ENCODE measurements at places on chromosomes 13 and 19.
A peak's percentile ranks its signal among the peaks of the same experiment; 100 is the strongest.

GRCh38 chr13:87680298-87680697 is 9.1 kb downstream of the SLITRK5 start:
- DNase-seq: peak; percentile 77

GRCh38 chr13:25992076-25992475 is 59.7 kb downstream of the SHISA2 start:
- no peak for DNase-seq

DNA sequence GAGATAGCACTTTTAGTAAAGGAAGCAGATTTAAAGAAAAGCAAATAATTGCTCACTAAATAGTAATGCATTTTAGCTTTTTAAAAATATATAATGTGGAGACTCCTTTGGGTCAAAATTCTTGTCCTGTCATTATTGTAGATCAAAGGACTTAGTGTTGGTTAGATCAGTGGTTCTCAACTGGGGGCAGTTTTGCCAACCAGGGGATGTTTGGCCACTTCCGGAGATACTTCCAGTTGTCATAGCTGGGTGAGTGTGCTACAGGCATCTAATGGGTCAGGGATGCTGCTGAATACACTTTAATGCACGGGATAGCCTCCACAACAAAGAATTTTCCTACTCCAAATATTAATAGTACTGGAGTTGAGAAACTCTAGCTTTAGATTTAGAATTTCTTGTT is 126.8 kb downstream of the LMO7 start:
- DNase-seq: no peak

- no peak for DNase-seq
Observed at GRCh38 chr19:7859831-7860713, 14.1 kb downstream of the PRR36 start.

- DNase-seq: peak; percentile 39
Observed at GRCh38 chr19:13834244-13835069, 39.2 kb downstream of the ZSWIM4 start.

GRCh38 chr19:10419646-10420443 is 493 bp upstream of the PDE4A start:
- peak; percentile 86 for DNase-seq

- DNase-seq: no peak
Observed at GRCh38 chr13:42041684-42042035, 6.8 kb upstream of the DGKH start.

- DNase-seq: no peak
Observed at GRCh38 chr13:38086721-38087120, 217.1 kb upstream of the TRPC4 start.

- DNase-seq: no peak
Observed at GRCh38 chr13:29905845-29906244, 55.4 kb upstream of the UBL3 start.

GRCh38 chr13:106530171-106530851 is 5.2 kb downstream of the EFNB2 start:
- no peak for DNase-seq

DNA sequence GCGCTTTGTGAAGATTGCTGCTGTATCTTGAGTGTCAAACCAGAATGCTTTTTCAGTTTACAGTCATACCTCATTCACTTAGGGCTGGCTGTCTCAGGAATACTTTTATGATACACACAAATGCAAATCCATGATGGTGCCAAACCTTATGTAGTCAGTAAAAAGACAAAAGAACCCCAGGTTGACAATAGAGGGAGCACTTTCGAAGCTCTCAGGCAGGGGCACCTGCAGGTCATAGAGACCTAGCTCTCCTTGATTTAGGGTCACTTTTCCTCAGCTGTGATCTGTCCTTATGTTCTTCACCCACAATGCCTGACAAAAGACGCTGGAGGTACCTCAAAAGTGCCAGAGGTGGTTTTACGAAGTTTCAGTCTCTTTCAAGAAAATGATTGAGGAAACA is 172.2 kb downstream of the DNAJC15 start:
- DNase-seq: peak; percentile 61

- DNase-seq: no peak
Observed at GRCh38 chr13:30051531-30052060, 201.2 kb upstream of the UBL3 start.

GRCh38 chr19:3278749-3279148 is 54.3 kb downstream of the CELF5 start:
- DNase-seq: no peak

DNA sequence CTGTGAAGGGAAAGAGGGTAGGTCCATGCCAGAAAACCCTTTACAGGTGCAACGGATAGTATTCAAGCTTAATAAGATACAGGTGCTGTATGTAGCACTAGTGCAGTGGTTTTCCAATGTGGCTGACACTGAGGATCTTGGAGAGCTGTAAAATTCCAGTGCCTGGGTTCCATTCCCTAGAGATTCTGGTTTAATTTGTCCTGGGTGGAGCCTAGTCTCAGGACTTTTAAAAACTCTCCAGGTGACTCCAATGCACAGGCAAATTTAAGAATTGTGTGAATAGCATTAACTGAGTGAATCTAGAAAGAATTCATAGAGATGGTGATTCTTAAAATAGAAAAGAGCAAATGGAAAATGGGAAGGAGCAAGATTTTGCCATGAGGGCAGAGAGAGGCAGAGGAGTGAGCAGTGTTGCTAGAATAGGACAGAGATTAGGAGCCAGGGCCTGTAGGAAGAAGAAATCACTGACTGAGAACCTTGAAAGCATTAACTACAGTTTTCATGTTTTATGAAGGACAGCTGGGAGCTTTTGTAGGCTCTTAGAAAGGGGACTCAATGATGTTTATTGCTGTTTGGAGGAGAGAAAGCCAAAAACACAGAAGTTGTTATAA is 261.8 kb downstream of the DLEU7 start:
- no peak for DNase-seq

DNA sequence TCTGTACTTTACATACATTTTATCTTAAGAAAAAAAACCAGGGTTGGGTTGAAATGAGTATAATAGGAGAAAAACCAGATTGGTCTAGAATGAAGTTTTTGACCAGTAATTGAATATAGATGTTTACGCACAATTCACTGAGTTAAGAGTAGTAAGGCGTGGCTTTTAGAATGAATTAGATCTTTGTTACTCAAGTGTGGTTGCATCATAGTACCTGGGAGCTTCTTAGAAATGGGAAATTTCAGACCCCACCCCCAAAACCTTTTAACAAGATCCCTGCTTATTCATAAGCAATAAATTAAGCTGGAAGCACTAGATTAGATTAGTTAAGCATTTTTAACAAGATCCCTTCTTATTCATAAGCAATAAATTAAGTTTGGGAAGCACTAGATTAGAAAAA is 28.7 kb upstream of the LMO7 start:
- DNase-seq: no peak

GRCh38 chr13:54972838-54973237 is 1944.2 kb downstream of the OLFM4 start:
- DNase-seq: no peak

DNA sequence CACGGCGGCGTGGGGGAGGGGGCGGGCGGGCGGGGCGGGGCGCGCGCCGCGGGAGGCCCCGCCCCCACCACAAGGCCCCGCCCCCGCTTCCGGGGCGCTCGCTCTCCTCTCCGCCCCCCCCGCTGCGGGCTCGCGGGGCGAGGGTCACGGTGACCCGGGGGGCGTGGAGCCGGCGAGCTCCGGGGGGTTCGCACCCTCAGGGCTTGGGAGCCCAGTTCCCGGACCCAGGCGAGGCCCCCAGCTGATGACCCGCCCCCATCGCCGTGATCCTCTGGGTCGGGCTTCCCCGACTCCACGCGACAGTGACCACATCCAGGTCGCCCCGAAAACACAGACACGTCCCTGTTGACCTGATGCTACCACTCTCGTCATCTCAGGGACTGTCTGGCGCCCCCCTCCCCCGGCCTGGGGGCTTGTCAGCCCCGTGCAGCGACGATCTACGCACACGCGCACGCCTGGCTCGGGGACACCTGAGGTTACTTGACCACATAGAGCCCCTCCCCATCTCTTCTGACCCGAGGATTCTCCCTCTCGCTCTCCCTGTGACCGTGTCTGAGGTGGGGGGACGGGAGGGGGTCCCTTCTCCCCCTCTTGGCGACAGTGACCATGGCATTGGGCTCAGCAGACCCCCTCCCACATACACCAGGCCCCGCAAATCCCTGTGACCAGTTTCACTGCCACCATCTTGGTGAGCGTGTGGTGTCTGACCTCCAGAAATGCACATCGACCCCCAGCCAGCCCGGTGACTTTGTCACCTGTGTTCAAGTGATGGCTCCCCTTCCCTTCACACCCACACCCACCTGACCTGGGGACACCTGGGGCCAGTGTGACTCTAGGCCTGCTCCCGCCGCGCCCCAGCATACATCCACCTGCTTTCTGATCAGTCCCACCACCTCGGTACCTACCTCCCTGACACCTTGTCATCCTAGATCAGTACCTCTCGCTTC is 670 bp downstream of the MAP2K7 start:
- peak; percentile 75 for DNase-seq

GRCh38 chr13:49938314-49938713 is 2.2 kb upstream of the SPRYD7 start:
- DNase-seq: peak; percentile 69

DNA sequence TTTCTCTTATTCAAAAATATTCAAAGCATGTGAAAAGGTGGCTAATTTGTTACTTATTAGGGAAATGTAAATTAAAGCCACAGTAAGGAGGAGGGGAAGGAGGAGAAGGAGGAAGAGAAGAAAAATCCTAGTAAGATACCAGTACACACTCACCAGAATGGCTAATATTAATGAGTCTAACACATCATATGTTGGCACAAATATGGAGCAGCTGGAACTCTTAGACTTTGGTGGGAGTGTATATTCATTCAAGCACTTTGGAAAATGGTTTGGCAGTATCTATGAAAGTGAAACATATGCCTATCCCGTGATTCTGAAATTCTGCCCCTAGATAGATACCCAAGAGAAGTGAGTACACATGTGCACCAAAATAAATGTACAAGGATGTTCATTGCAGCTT is 38.1 kb upstream of the RGCC start:
- no peak for DNase-seq

- DNase-seq: no peak
Observed at GRCh38 chr19:1482361-1483130, 3.5 kb upstream of the C19orf25 start.

GRCh38 chr19:30428092-30428680 is 56.0 kb downstream of the ZNF536 start:
- no peak for DNase-seq

GRCh38 chr19:52778811-52779210 is 7.8 kb downstream of the ZNF600 start:
- DNase-seq: no peak

GRCh38 chr13:35648201-35648600 is 171.7 kb upstream of the MAB21L1 start:
- DNase-seq: peak; percentile 26

GRCh38 chr19:5680084-5680436 is 256 bp downstream of the MICOS13 start:
- DNase-seq: no peak

GRCh38 chr19:23762884-23763711 is 4.4 kb upstream of the ZNF681 start:
- peak; percentile 96 for DNase-seq

DNA sequence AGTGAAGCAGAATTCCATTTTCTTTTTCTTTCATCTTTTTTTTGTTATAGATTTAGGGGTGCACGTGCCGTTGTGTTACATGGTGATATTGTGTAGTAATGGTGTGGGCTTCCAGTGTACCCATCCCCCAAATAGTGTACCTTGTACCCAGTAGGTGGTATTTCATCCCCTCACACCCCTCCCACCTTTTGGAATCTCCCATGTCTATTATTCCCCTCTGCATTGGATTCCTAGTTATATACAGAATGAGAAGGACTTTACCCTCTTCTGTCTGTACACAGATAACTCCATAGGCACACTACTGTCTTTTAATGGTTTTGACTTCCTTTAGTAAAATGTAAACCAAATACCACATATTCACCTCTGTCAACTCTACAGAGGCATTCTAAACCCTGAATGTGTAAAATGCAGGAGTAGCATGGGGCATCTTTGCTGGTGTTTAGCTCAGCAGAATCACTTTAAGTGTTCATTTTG is 28.0 kb downstream of the FRY start:
- DNase-seq: no peak

GRCh38 chr19:17949956-17950309 is 17.0 kb upstream of the KCNN1 start:
- DNase-seq: no peak

- DNase-seq: no peak
Observed at GRCh38 chr19:33207040-33207620, 13.0 kb downstream of the LRP3 start.

- DNase-seq: no peak
Observed at GRCh38 chr13:57653229-57653989, 21.9 kb downstream of the PCDH17 start.

GRCh38 chr19:55383279-55384130 is 587 bp downstream of the TMEM238 start:
- peak; percentile 93 for DNase-seq

GRCh38 chr13:43307921-43308433 is 284.6 kb downstream of the DNAJC15 start:
- peak; percentile 50 for DNase-seq

DNA sequence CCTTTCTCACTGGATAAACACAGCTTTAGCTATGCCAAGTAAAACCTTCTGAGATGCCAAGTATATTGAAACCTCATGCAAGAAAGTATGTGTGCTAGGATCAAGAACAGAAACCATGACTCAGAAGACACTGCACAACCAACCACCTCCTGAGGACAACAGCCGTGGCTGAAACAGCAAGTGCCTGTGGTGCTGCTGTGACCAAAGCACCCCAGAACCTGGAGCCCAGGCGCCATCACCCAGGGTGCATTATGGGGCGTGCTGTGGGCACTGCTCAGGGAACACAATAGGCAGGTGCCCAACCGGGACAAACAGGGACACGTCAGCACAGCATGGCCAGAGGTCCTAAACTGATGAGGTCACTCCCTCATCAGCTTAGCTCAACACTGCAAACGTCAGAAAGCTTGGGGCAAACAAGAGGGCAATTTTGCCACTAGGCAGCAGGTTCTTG is 101.3 kb upstream of the SLC15A1 start:
- DNase-seq: no peak

DNA sequence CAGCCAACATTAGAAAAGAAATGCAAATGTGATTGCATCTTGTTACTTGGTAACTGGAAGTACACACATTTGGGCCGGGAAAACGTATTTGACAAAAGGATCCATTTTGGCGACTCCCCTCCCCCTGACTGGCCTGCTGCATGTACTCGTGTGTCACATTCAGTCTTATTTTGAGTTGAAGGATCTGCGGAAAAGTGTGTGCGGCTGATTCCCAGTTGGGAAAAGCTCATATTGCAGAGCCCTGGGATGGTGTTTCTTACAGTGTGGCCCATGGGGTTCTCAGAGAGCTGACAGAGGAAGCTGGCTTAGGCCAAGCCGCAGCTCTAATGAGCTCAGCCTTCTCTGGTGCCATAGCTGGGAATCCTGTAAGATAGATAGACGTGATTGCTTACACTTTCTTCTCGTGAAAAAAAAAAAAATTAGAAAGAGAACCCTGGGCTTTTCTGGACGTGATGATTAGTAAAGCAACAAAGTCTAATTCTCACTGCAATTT is 170.3 kb upstream of the ARGLU1 start:
- DNase-seq: no peak

DNA sequence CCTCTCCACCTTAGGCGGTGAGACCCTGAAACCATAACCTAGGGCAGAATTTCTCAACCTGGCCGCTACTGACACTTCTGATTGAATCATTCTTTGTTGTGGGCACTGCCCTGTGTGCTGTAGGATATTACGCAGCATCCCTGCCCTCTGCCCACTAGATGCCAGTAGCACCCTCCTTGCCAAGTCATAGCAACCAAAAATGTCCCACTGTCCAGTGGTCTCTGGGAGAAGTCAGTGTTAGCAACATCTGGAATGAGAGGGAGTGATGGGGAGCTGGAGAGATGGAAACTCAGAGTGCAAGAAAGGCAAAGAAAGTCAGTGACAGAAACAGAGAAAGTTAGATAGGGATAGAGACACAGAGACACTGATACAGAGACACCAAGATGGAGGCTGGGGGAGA is 13.6 kb downstream of the KLK4 start:
- no peak for DNase-seq

GRCh38 chr13:101673360-101674105 is 221.1 kb downstream of the ITGBL1 start:
- DNase-seq: peak; percentile 12

Data from Karpas-422 (cell line).